Activated CD4-positive, alpha-beta T cell treated with anti-CD3 and anti-CD28 coated beads for 48 hours (primary cell): ENCODE measurements at places on chromosomes 2 and 18.

GRCh38 chr18:25604196-25604893, 252.4 kb upstream of the ZNF521 start:
- DNase-seq: no peak

DNA sequence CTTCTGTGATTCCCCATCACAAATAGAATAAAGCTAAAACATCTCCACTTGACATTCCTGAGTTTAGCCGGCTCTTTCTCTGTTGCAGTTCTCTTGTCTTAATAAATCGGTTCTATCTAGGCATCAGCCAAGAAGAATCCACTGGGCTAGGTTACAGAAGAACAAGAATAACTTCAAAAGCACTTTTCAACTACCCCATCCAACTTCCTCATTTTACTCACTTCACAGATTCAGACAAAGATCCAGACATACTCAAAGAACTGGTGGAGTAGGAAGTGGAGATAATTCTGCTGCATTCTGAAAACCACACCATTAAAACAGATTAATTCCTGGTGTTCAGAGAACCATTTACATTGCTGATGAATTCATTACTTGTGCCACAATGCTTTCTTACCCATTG, 9.6 kb upstream of the ALPK2 start:
- DNase-seq: no peak

GRCh38 chr2:220174826-220175225, 547.4 kb downstream of the SLC4A3 start:
- no peak for DNase-seq

DNA sequence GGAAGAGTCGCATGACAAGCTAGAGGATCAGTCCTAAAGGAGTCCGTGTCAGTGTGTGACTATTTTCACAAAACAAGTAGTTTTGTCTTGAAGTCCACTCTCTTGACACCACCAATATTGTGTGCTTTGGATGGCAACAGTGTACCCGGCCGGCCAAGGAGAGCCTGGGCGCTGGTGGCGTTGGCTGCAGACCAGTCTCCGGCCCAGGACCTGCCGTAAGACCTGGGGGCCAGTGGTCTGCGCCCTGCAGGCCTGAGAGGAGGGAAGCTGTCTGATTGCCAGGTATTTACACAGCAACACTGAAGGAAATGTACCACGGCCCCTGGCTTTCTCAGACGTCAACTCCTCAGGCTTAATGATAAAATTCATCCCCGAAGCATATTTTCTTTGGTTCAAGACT, 472.4 kb upstream of the SALL3 start:
- DNase-seq: no peak

DNA sequence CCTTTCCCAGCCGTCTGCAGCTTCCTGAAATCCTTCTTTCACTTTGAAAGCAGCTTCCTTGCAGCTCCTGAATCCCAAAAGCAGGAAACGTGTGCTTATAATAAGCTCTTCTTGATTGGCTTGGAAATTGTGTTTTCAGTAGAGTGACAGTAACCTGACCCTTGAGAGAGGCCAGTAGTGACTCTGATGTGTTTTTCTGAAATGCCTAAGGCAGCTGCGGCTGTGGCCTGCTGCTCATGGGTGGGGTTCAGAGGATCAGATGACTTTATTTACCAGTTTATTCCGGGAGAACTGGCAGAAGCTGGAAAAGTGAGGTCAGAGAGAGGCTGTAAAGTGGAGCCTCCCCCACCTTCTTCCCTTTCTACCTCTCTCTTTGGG, 31.9 kb upstream of the RPIA start:
- DNase-seq: no peak

DNA sequence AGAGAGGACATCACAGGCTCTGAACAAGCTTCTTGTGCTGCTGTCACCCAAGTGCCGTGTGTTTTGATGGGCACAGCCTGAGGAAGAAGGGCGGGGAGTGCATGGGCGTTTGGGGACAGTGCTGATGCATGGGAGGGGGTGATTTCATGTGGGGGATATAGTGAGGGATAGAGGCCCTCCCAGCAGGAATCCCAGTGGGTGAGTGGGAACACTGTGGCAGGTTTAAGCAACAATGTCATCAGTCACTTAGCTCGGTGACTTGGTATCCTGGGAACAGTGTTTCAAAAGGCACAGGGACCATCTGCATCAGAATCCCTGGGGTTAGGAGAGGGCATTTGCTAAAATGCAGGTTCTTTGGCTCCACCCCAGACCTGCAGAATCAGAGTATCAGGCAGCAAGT, 609 bp downstream of the SIGLEC15 start:
- no peak for DNase-seq
